ENCODE measurements at places on chromosomes 16 and 17. TPM values are rescaled to one million over a fixed set of nuclear protein-coding genes. Genes with fewer than 3 reads are reported as not detected.

DNA sequence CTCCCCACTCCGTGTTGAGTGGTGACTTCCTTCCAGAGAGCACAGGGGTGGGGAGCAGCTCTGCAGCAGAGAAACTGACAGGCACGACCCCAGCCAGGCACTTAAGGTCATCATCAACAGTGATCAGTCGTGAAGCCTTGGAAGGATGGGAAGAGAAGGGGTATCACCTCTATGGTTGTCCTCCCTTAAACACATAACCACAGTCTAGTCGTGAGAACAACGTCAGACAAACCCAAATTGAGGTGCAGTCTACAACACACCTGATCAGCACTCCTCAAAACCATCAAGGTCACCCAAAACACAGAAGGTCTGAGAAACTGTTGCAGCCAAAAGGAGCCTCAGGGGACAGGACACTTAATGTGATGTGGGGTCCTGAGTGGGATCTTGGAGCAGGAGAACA lies 68.3 kb downstream of the MPRIP start:
- no peak for DNase-seq

DNA sequence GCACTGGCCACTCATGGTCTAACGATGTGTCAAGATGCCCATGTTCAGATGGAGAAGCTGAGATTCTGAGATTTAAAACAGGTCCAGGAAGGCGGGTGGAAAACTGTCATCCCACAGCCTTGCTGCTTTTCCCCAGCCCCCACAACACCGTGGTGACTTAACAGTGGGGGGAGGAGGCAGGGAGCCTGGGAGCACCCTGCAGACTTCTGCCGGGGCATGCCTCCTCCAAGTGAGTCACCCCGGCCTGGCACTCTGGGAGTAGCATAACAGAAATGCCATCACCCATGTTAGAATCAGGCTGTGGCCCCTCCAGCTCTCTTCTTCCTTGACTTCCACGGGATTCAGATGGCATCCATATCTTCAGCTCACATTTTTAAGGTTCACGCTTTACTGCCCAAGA lies 164.8 kb downstream of the CBLN1 start:
- no peak for DNase-seq

DNA sequence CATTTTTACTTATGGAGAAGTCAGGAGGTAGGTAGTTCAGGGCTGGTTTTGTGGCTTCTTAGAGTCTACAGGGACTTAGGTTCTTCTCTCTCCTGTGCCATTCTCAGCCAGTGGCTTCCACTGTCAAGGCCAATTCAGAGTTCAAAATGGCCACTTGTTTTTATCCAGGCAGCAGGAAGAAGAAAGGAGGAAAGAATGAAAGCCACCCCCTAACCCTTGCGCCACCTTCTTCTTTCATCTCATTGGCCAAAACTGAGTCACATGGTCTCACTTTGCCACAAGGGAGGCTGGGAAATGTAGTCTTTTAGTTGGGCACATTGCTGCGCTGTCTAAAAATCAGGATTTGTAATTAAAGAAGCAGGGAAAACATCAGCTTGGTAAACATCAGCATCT lies 60.8 kb upstream of the MED9 start:
- peak; percentile 51 for DNase-seq

DNA sequence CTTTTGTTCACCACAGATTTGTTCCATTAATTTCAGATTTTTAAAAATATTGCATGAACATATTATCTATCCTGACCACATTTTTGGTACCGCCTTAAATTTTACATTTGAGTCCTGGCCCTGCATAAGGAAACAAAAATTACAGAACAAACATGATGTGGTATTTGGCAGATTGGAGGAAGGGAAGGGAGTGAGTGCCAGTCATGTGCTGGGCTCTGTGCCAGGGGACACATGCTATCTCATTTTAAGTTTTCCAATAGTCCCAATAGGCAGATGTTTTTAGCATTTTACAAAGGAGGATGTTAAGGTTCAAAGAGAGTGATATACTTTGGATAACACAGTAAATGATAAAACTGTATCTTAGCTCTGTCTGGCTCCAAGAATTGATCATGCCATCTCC lies 185.1 kb downstream of the CDK5R1 start:
- no peak for DNase-seq

DNA sequence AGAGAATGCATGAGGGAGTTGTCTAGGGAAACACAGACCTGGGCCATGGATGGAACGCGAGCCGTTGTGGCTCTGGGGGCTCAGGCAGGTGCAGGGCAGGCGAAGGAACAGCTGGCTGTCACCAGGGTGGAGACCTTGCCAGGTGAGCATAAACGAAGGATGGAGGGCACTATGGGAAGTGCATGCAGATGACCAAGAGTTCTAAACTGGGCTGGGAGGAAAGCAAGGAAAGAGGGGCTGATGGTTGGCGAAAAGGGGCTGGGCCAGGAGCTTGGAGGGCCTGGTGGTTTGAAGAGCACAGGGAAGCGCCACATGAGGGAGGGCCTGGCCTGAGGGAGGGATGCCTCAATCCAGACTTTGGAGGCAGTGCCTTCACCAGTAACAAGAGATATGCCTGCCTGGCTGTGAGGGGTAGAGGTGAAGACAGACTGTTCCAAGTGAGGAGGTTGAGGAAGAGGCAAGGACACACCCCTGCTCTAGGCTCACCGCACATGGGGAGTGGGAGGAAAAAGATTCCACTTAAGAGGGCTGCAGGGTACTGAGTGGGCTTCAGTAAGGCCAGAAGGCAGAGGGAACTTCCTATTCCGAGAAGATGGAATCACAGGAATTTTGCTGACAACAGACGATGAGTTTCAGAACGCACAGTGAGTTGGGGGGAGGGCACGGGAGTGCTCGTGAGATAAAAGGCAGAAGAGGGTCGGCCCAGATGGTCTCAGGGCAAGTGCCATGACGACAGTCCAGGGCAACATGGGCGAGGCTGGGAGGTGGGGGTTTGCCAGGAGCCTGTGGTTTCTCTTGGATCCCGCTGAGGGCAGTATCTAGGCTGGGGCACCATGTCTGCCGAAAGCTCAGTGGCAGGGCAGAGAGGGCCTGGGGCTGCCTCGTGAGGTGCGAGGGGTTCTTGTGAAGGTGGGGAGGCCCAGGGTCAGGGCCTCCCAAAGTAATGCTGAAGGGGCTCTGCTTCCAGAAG lies 20.6 kb downstream of the B9D1 start:
- no peak for DNase-seq

GRCh38 chr16:31502981-31503380 lies 5.2 kb downstream of the RUSF1 start:
- DNase-seq, result no peak

DNA sequence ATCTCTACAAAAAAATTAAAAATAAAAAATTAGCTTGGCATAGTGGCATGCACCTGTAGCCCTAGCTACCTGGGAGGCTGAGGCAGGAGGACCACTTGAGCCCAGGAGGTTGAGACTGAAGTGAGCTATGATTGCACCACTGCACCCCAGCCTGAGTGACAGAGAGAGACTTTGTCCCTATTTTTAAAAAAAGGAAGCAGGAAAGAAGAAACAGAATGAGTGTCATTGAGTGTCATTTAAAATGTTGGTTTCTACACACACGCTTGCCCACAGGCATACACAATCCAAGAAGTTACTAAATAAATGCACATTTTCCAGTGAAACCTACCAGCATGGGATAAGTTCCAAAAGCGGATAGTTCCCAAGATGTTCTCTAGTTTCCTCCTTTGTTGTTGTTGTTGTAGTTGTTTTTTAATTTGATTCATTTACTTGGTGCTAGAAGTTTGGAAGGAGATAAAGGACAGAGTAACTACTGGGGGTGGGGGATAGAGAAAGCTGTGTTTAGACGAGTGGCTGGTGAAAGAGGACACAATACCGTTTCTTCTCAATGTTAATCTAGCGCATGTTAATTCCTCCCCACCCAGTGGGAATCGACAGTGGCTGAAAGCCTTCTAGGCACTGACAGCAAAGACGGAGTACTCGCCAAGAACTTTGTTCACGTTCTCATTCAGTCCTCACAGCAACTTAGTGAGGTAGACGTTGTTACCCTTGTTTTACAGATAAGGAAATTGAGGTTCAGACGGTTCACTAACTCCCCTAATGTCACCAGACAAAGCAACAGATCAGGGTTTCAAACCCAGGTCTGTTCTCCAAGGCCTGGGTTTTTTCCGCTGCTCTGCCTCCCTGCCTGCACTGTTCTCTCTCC lies 17.3 kb downstream of the MRPS23 start:
- DNase-seq, result no peak

DNA sequence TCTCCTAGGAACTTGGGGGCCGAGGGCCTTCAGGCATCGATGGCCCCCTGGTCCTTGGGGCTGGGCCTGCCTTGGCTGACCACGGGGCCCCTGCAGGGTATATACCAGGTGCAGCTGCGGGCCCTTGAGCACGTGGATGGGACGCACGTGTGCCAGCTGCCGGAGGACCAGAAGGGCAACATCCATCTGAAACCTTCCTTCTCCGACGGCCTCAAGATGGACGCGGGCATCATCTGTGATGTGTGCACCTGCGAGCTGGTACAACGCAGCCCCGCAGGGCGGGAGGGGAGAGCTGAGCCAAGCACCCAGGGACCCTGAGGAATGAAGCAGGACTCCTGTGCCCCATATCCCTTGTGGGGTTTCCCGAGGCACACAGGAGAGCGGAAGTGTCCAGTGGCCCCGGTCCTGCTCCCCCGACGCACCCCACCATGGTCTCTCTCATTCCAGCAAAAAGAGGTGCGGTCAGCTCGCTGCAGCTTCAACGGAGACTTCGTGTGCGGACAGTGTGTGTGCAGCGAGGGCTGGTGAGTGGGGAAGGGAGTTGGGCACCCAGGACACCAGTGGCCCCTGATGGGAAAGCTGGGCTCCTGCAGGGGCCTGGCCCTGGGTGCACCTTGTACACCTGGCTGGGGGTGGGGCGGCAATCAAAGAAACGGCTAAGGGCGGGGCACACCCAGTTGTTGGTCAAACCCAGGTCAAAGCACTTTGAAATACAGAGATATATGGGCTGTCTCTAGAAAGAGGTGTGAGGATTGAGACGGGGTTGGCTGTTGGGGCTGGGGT lies 10.6 kb downstream of the ITGB4 start:
- DNase-seq, result no peak

DNA sequence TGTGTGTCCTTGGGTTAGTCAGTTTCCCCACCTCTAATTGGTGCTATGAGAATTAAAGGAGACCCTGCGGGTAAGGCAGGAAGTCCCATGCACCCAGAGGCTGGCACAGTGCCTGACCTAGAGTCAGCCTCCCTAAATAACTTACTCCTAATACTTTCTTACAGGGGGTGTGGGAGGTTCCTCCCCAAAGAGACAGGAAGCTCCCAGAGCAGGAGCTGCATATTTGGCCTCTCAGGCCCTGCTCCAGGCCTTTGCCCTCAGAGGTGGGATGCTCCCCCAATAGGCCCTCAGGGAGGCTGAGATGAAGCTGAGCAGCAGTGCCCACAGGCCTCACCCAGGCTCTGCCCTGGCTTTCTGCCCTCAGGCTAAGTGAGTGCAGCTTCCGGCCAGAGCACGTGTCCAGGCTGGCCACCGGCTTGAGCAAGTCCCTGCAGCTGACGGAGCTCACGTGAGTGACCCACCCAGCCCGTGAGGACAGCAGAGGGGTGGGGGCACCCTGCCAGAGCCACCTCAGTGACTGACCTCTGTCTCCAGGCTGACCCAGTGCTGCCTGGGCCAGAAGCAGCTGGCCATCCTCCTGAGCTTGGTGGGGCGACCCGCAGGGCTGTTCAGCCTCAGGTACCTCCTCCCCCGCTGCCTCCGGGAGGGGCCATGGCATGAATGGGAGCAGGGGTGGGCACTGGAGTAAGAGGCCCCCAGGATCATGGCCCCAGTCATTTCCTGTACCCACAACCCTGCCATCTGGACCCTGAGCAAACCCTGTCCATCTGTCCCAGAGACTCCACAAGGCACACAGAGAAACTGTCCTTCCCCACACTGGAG lies 31.1 kb upstream of the CPNE2 start:
- no peak for DNase-seq

DNA sequence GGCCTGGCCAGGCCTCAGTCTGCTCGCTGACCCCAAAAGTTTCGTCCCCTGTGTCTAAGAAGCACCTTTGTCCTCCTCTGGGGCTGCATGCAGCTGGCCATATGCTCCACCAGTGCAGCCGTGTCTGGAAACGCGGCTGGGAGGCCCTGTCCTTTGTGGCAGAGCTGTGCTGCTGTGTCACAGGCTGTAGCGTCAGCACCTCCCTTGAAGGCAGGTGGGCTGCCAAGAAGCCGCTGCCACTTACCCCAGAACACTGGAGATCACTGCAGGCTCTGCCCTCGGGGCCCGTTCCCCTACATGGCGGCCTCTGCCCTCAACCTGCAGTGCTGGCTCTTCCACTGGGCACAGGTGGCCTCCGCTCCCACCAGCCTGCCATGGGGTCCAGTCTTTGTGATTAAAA lies 15.7 kb upstream of the MC1R start:
- no peak for DNase-seq

GRCh38 chr16:66358231-66358630 lies 8.3 kb upstream of the CDH5 start:
- DNase-seq, result no peak

DNA sequence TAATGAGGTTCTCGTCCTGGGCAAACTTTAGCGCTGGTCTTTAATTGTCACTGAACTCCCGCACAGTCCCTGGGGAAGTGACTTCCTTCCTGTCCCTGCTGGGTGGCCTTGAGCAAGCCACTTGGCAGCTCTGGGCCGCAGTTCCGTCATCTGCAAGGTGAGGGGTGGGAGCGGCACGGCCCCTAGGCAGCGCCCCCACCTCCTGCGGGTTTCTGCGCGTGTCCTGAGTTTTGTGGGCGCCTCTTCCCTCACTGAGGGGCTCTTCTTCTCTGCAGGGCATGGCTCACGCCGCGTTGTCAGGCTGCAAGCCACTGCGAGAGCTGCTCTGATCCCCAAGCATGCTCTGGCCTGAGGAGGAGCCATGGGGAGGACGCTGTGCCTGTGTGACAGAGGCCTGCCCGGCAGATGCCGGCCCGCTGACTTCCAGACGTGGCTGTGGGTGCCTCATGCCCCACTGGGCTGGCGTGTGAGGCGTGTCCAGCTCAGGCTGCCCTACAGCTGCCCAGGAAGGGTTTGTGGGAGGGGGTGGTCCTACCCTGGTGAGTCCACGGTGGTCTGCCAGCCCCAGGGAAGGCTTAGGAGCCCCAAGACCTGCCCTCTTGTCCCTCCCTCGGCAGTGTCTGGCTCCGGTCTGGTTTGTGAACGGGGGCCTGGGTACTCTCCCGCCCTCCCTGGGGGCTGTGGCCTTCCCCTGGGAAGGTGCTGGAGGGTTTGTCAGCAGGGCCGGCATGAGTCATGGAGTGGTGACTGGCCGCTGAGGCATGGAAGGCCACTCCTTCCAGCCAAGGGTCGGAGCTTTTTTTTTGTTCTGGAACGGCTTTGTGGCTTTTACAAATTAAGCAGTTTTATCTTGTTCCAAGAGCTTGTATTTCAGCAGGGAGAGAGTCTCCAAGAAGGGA lies 182.0 kb downstream of the SEC14L1 start:
- DNase-seq, result no peak

- no peak for DNase-seq
Measured at GRCh38 chr16:21611198-21611555, 11.8 kb downstream of the METTL9 start.

GRCh38 chr16:49484451-49484849 lies 110.8 kb downstream of the C16orf78 start:
- DNase-seq, result peak; percentile 21

GRCh38 chr17:72416054-72416675 lies 295.3 kb downstream of the SOX9 start:
- DNase-seq, result no peak

KRT23 gene
- total RNA-seq, result not detected

ITGB4 gene
- total RNA-seq, result 0.69 TPM

KATNIP gene
- 11.5 TPM for total RNA-seq

APOH gene
- total RNA-seq, result not detected

HOXB8 gene
- total RNA-seq, result not detected

ASB16 gene
- total RNA-seq, result 0.27 TPM

HOXB1 gene
- total RNA-seq, result not detected

MFSD6L gene
- total RNA-seq, result 0.20 TPM

CCDC78 gene
- total RNA-seq, result 4.6 TPM
